Heart left ventricle (tissue), 16 donors: ENCODE measurements at places on chromosomes 3 and 15. TPM values are rescaled to one million over a fixed set of nuclear protein-coding genes. Genes with fewer than 3 reads are reported as not detected.

GRCh38 chr3:133941415-133941821 lies 45.7 kb upstream of the RAB6B start:
- H3K4me1 ChIP-seq: peaks cover 23% of the 10 kb centered on the region
- no peaks in the 10 kb centered on the region for H3K36me3 ChIP-seq
- no peaks in the 10 kb centered on the region for H3K27me3 ChIP-seq

DNA sequence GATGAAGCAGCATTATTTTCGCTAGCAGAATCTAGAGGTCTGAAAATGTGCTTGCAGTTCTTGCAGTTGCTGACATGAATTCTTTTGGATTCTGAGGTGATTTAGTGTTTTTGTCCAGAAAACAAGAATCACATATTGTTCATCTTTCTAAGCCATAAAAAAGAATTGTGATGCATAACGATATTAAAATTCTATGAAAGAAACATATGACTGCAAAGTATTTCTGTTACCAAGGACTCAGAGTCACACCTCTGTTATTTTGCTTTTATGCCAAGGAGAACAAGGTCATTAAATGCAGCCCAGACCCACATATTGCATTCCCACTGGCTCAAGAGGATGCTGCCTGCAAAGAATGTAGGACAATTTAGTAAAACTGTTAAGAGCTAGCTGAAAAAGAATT lies 299.8 kb upstream of the GPR149 start:
- H3K27me3 ChIP-seq: no peaks in the 10 kb centered on the region
- no peaks in the 10 kb centered on the region for H3K36me3 ChIP-seq
- H3K27ac ChIP-seq: no peak overlapping the region
- no peaks in the 10 kb centered on the region for H3K4me1 ChIP-seq
- DNase-seq: no peak
- no peak overlapping the region for H3K4me3 ChIP-seq

DNA sequence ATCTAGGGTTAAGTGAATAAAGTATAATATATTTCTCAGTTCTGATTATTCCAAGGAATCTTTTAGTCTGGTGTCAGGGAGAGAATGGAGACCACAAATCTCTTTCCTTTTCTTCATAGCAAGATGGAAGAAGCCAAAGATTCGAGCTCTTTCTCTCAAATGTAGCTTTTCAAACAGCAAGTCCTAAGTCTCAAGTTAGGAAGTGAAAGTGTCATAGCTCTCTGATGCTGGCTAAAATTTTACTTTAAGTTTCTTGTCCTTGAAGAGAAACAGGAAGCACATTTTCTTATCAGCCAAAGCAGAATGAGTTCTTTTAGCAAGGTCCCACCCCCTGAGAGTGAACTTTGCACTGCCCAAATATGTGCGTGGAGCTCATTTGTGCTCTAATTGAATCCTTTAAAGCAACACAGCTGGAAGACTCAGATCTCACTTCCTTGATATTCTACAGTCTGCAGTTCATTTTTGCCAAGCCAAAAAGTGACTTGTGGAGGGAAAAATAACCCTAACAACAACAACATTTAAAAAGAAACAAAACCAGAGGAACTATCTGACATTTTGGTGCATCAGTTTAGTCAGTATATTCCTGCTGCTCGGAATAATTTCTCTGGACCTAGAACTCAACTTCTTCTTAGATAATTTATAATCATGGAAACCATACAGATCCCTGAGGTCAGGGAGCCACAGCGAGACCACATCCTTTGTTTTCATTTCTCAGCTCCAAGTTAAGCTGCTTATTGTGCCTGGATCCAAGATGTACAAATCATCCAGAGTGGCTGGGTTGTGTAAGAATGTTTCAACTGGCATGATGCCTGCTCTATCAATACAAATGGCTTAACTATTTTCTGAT lies 238.7 kb upstream of the P2RY1 start:
- no peaks in the 10 kb centered on the region for H3K27me3 ChIP-seq
- H3K36me3 ChIP-seq: no peaks in the 10 kb centered on the region
- DNase-seq: peak; percentile 34
- H3K4me3 ChIP-seq: peak overlapping the region; percentile 6

DNA sequence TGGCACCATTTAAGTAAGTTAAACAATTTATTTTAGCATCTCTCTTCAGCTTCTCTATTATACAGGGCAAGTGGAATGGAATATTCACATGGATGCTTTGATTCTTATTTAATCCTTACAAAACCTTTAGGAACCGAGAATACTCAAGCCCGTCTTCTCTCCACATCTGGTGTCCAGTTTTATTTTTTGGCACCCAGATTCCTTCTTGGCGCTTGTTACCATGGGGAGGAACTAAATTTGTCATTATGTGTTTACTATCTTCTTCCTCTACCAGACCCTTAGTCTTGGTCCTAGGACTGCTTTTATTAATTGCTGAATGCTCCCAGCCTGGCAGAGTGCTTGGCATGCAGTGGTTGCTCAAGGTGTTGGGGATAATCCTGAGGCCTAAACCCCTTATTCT lies 138.8 kb downstream of the CACNA2D3 start:
- H3K4me1 ChIP-seq: peaks cover 6% of the 10 kb centered on the region
- no peak overlapping the region for H3K27ac ChIP-seq
- DNase-seq: no peak
- H3K36me3 ChIP-seq: no peaks in the 10 kb centered on the region

DNA sequence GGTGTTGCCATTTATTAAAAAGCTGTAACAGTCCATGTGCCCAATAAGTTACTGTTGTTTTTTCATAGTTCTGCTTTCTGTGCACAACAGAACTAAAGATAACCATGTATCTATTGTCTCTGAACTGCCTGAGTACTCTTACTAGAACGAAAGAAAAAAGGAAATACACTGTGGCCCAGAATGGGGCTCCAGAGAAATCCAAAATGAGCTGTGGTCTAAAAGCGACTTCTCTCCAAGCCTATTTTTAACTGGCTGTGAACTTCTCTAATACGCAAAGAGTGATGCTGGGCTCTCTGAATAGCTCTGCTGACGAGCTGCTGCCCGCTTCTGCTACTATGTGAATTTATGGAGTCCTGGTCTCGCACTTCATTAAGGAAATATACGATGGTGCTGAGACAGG lies 56.2 kb upstream of the LPP start:
- no peaks in the 10 kb centered on the region for H3K27me3 ChIP-seq
- H3K27ac ChIP-seq: peak overlapping the region; percentile 58
- peak; percentile 51 for DNase-seq
- H3K36me3 ChIP-seq: no peaks in the 10 kb centered on the region

DNA sequence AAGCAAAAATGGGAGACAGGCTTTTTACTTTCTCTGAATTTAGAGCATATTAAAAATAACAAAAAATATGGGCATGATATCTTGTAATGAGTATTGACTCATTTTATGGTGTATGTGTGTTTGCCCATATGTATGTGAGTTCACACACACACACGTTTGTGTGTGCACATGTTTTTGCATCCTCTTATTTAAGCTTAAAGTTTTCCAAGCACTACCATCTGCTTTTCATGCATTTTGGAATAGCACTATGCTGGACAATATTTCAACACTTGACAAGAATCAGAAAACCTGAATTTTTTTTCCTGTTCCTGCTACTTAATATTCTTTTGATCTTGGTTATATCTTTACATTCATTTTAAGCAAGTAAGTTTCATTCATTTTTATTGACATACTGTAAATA lies 872.7 kb downstream of the OTOL1 start:
- H3K27ac ChIP-seq: no peak overlapping the region
- H3K4me1 ChIP-seq: no peaks in the 10 kb centered on the region
- H3K36me3 ChIP-seq: no peaks in the 10 kb centered on the region
- H3K4me3 ChIP-seq: no peak overlapping the region
- DNase-seq: no peak
- H3K27me3 ChIP-seq: no peaks in the 10 kb centered on the region

DNA sequence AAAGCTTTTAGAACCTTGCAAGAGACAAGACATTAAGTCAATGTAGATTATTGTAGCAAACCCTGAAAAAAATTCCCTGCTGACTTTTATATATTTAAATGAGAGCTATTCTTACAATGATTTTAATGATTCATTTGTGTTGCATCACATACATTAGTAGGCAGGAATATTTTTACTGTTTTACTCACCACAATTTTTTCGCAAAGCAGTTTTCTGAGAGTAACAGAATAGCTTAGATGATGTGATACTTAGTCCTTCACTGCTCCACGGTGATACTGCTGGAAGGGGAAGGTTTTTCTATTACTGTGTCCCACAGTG lies 43.9 kb upstream of the CLRN1 start:
- no peak overlapping the region for H3K27ac ChIP-seq
- H3K4me1 ChIP-seq: no peaks in the 10 kb centered on the region
- no peak for DNase-seq
- H3K4me3 ChIP-seq: no peak overlapping the region

DNA sequence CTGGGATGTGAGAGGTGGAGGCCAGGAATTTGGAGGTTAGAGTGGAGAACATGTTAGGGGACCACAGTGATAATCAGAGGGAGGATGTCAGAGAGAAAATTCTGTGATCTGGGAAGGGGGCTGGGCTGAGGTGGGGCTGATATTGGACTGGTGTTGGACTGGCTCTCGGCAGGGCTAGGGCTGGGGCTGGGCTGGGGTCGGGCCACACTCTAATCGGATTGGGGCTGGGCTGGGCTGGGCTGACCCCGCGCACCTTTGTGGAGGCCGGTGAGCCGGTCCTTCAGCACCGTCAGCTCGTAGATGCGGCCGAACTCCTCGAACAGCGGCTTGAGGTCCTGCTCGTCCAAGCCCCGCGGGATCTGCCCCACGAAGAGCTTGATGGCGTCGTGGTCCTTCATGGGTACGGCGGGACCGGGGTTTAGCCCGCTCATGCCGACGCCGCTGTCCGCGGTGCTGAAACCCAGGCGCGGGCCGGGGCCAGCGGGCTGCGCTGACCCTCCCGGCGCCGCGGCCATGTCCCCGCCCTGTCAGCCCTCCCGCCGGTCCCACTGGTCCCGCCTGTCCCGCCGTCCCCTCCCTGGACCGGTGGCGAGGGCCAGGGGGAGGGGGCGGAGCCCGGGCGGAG lies 485 bp downstream of the CELF6 start:
- no peak overlapping the region for H3K27ac ChIP-seq
- no peaks in the 10 kb centered on the region for H3K27me3 ChIP-seq
- H3K4me3 ChIP-seq: peak overlapping the region; percentile 65
- H3K36me3 ChIP-seq: no peaks in the 10 kb centered on the region

GRCh38 chr3:70156808-70157207 lies 155.6 kb downstream of the MDFIC2 start:
- no peak overlapping the region for H3K27ac ChIP-seq
- H3K36me3 ChIP-seq: no peaks in the 10 kb centered on the region
- H3K4me3 ChIP-seq: no peak overlapping the region
- H3K4me1 ChIP-seq: no peaks in the 10 kb centered on the region

DNA sequence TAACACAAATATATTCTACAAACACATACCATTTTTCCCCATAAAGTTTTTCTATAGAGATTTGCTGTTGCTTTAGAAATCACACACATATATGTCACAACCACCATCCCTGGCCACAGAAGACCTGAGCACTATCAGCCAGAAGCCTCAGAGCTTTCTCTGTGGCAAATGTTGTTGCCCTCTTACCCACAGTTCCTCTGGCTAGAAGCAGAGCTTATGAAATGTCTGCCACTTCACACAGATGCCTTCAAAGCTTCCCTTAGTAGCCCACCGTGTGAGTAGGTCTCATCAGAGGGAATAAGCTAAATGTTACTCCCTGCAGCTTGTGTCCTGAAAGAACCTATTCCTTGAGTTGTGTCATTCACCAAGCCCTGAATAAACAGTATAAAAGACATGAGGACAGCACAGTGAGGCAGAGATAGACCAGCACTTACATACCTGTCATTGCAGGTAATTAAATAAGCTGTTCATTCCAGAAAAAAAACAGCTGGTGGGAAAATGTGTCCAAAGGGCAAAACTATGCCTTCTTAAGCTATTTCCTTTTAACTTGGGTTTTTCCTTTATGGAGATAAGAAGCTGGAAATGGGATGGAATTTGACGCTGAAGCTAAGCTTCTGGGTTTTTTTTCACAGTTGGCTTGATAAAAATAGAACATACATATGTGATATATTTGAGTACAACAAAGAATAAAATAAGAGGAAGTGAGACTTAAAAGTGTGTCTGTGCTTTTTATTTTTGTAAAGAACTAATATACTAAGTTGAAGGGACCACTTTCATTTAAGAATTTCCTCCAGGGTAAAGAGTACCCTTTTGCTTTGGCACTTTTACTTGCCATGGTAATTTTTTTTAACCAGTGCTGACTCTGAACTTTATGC lies 391.4 kb downstream of the KCNH8 start:
- no peak overlapping the region for H3K4me3 ChIP-seq
- DNase-seq: no peak
- H3K27me3 ChIP-seq: no peaks in the 10 kb centered on the region
- no peaks in the 10 kb centered on the region for H3K4me1 ChIP-seq
- H3K36me3 ChIP-seq: no peaks in the 10 kb centered on the region

- no peak overlapping the region for H3K27ac ChIP-seq
- peaks cover 24% of the 10 kb centered on the region for H3K36me3 ChIP-seq
- DNase-seq: no peak
Measured at GRCh38 chr3:14201940-14202684, 23.5 kb downstream of the LSM3 start.

DNA sequence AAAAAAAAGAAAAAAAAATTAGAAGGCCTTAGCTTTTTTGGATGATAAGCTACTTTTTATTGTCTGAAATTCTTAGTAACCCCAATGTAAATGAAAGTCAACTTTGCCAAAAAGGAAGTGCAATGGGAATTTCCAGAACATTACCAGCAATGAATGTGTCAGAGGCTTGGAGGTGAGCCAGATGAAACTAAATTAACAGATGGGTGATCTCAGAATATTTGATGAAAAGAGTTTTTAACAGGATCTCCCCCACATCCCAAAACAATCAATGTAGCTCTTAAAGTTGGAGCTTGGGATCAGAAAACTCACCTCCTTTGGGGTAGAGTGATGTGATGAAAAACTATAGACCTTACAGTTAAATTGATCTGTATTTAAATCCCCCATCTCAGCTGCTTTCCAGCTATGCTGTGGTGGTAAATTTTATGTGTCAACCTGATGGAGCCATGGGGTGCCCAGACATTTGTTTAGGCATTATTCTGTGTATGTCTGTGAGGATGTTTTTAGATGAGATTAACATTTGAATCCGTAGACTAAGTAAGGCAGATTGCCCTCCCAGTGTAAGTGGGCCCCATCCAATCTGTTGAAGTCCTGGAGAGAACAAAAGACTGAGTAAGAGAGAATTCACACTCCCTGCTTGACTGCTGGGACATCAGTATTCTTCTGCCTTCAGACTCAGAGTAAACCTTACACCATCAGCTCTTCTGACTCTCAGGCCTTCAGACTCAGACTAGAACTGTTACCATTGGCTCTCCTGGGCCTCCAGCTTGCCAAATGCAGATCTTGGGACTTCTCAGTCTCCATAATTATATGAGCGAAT lies 84.3 kb upstream of the TNFSF10 start:
- no peaks in the 10 kb centered on the region for H3K27me3 ChIP-seq
- H3K27ac ChIP-seq: peak overlapping the region; percentile 36
- DNase-seq: no peak

GRCh38 chr15:27017168-27017809 lies 46.3 kb downstream of the GABRG3 start:
- DNase-seq: no peak
- H3K4me3 ChIP-seq: no peak overlapping the region
- no peaks in the 10 kb centered on the region for H3K27me3 ChIP-seq

Gene RTP1
- 0.13 TPM for total RNA-seq

Gene SLC22A13
- not detected for total RNA-seq

Gene ACAN
- 0.16 TPM for total RNA-seq

Gene IGSF11
- 5.0 TPM for total RNA-seq
